ENCODE measurements at places on chromosomes 16 and 17. TPM values are rescaled to one million over a fixed set of nuclear protein-coding genes. Genes with fewer than 3 reads are reported as not detected.

GRCh38 chr17:17344507-17345293 lies 41.5 kb downstream of the NT5M start:
- peaks cover 4% of the 10 kb centered on the region for H3K4me1 ChIP-seq
- DNase-seq = peak; percentile 24
- no peaks in the 10 kb centered on the region for H3K27me3 ChIP-seq

DNA sequence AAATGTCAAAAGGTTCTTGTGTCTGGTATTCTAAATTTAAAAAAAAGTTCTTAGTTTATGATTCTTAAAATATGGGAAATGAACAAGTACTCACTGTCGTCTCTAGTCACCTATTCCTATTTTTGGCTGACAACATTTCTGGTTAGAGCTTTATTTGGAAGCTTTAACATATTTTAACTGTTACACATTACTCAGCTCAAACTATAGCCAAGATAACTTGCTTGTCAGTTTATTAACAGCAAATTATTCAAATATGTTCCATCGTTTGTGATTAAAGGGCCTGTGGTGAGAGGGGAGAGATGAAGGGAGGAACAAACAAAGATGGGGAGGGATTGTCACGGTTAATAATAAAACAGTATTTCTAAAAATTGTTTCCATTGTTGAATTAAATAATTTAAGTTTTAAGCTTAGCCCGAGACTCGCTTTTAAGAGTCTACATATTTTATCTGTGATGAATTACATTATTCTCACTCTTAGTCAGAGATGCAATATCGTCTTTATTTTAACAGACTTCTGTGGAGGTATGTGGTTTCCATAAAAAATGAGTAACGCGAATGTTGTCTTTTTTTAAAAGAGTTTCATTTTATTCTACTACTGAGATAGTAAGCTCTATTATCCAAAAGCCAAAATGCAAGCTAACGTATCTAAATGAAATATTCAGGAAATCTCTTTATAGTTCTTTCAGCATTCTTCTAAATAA lies 321.9 kb upstream of the PMFBP1 start:
- H3K36me3 ChIP-seq = no peaks in the 10 kb centered on the region
- no peak for DNase-seq
- no peak overlapping the region for H3K4me3 ChIP-seq
- H3K4me1 ChIP-seq = peaks cover 3% of the 10 kb centered on the region
- no peaks in the 10 kb centered on the region for H3K27me3 ChIP-seq

GRCh38 chr16:47643323-47644000 lies 182.3 kb downstream of the PHKB start:
- H3K27me3 ChIP-seq = no peaks in the 10 kb centered on the region
- no peak for DNase-seq
- H3K27ac ChIP-seq = no peak overlapping the region

- H3K27ac ChIP-seq = no peak overlapping the region
- peaks cover 1% of the 10 kb centered on the region for H3K4me1 ChIP-seq
- peaks cover 18% of the 10 kb centered on the region for H3K36me3 ChIP-seq
These were observed 10.4 kb downstream of the TP53I13 start for GRCh38 chr17:29578626-29579485.

GRCh38 chr17:7250695-7251627 lies 573 bp downstream of the CTDNEP1 start:
- H3K27me3 ChIP-seq = no peaks in the 10 kb centered on the region
- DNase-seq = no peak
- H3K4me3 ChIP-seq = peak overlapping the region; percentile 97
- peak overlapping the region; percentile 94 for H3K27ac ChIP-seq
- H3K36me3 ChIP-seq = peaks cover 14% of the 10 kb centered on the region
- H3K4me1 ChIP-seq = peaks cover 31% of the 10 kb centered on the region

Gene TNFSF13
- 4.3 TPM for total RNA-seq

Gene WSCD1
- 1.5 TPM for total RNA-seq

Gene PABPN1L
- 0.40 TPM for total RNA-seq
